ENCODE measurements at places on chromosomes 3 and 15.

- no peak for DNase-seq
Observed at GRCh38 chr15:80957976-80958375, 31.6 kb downstream of the MESD start.

DNA sequence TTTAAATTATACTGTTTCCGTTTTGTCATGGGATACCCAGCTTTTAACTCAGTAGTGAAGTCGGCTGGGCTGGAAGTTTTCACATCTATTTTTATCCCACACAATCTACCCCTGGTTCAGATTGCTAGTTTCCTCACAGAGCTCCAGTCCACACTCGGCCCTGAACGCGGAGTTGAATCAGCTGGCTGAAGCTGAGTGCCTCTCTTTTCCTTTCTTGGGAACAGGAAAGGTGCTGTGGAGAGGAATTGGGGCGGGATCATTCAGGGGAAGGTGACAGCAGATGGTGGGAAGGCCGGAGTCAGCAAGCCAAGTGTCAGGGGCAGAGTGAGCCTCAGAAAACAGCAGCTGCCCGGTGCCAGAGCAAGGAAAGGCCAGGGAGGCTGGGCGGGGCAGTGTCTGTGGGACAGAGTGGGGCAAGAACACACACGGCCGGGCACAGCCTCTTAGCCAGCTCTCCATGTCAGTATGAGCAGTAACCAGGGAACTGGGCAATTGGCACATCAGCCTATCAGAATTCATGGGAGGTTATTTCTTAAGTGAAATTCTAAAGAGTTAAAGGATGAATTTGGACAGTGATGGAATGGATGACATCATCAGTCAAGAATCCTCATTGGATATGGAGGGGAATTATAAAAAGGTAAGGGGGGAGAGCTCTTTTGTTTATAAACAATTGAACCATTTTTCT lies 135.7 kb upstream of the IL12A start:
- DNase-seq, result peak; percentile 60

DNA sequence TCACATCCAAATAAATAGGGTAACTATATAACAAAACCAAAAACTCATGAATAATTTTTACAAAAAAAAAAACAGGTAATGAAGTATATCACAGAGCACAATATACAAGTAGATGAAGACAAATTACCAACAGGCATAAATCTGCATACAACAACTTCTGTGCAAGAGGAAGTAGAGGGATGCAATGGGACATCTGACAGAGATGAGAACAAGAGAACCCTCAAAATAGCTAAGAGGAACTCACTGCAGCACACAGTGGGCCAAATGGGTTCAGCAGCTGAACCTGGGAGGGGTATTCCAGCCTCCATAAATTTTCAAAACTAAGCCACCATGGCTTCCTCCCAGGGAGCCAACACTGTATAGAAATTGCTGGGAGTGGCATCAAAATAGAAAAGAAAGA lies 9.6 kb upstream of the BTLA start:
- no peak for DNase-seq

GRCh38 chr3:67381667-67382272 lies 272.6 kb downstream of the SUCLG2 start:
- DNase-seq, result peak; percentile 60
